ENCODE measurements at places on chromosomes 1 and 21. TPM values are rescaled to one million over a fixed set of nuclear protein-coding genes. Genes with fewer than 3 reads are reported as not detected.

UBL4B gene
- not detected for polyA plus RNA-seq

DISP1 gene
- 3.6 TPM for polyA plus RNA-seq

CD1D gene
- polyA plus RNA-seq = 0.09 TPM

ADAR gene
- polyA plus RNA-seq = 101 TPM

CHIA gene
- polyA plus RNA-seq = not detected

SLFNL1 gene
- polyA plus RNA-seq = 0.69 TPM

DNA sequence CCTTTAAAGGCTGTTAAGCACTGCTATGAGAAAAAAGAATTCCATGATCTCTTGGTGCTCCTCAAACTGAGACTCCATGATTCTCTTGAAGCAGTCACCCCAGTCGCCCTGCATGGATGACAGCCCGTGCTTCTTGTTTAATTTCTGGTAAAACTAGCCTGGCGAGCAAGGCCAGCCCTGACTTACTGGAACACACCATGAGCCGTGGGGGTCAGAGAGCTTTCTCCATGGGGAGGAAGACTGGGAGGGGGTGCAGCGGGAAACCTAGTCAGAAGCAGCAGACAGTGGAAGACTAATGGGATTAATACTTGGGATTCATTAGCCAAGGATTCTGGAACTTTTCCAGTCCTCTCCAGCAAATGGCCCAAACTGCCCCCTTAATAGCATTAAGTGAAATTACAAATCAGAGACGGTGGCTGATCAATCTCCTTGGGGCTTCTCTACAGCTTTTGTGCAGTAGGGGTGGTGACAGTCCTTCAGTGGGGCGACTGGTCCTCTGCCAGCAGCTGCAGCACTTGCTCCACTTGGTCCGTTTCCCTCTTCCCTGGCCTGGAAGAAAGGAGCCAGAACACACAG is 57.2 kb upstream of the LRRN2 start:
- peaks cover 6% of the 10 kb centered on the region for H3K27me3 ChIP-seq
- DNase-seq = no peak
- H3K36me3 ChIP-seq = no peaks in the 10 kb centered on the region
- H3K27ac ChIP-seq = no peak overlapping the region
- H3K4me1 ChIP-seq = no peaks in the 10 kb centered on the region
- no peak overlapping the region for H3K4me3 ChIP-seq

DNA sequence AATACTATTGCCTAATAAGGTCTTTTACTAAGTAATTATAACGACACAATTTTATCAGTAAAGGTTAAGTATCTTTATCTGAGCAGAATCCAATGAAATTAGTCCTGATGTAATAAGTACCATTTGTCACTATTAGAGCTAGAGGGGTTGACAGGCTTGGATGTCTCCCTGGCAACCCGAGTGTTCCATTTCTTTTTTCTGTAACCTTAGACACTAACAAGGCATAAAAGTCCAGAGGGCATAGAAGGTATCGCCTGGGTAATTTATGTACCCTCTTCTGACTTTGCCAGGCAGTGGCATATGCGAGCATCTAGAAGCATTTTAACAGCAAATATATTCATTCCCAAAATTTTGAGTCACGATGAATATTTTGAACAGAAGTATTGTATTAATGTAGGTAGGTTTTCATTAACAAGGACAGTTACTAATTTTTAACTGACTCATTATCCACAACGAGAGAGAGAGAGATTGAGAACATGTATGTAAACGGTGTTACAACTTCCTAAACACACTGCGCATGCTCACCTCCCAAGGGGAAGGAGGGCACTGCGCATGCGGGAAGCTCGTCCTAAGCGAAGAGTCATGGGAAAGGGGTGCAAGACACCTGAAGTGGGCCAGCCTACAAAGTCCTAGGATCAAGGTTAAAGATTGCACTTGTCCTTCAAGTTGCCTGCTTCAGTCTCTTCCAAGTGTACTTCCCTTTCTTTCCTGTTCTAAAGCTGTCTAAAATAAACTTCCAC is 423.9 kb downstream of the DSCAM start:
- no peak overlapping the region for H3K4me3 ChIP-seq
- no peak for DNase-seq
- no peaks in the 10 kb centered on the region for H3K27me3 ChIP-seq
- no peaks in the 10 kb centered on the region for H3K4me1 ChIP-seq

DNA sequence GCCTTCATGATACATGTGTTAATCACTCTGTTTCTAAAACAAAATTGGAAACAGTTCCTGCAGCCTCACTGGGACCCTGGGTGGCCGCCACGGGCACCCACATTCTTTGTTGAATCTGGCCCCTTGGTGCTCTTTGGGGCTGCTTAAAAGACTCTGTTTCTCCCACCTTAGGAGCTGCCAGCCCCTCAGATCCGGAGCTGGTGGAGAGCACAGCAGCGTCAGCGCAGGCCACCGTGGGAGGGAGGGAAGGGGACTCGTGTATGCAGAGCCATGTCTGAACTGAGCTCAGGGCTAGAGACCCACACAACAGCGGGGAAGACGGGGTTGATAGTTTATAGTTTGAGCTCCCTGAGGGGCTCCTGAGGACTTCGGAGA is 121.2 kb downstream of the CNIH3 start:
- DNase-seq = no peak
- no peak overlapping the region for H3K4me3 ChIP-seq
- no peak overlapping the region for H3K27ac ChIP-seq

DNA sequence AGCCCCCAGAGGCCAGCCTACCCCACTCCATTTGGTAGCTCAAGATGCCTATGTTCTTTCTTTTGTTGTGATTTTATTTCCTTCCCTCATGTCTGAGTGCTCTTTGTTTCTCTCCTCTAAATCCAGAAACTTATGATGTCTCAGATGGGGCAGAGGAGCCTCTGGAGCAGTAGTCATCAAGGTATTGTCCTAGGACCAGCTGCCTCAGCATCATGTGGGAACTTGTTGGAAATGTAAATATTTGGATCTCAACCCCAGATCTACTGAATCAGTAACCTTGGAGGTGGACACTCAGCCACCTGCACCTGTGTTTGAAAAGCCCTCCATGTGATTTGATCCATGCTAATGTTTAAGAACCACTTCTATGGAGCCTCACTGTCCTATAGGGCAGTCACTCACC is 593.1 kb upstream of the PLXNA2 start:
- no peaks in the 10 kb centered on the region for H3K4me1 ChIP-seq
- no peaks in the 10 kb centered on the region for H3K36me3 ChIP-seq
- no peak overlapping the region for H3K4me3 ChIP-seq
- no peak overlapping the region for H3K27ac ChIP-seq
- DNase-seq = no peak
- H3K27me3 ChIP-seq = no peaks in the 10 kb centered on the region

GRCh38 chr1:36778740-36779139 is 255.6 kb downstream of the GRIK3 start:
- no peaks in the 10 kb centered on the region for H3K4me1 ChIP-seq
- H3K27me3 ChIP-seq = no peaks in the 10 kb centered on the region
- no peak overlapping the region for H3K27ac ChIP-seq
- no peaks in the 10 kb centered on the region for H3K36me3 ChIP-seq
- H3K4me3 ChIP-seq = no peak overlapping the region
- DNase-seq = no peak

DNA sequence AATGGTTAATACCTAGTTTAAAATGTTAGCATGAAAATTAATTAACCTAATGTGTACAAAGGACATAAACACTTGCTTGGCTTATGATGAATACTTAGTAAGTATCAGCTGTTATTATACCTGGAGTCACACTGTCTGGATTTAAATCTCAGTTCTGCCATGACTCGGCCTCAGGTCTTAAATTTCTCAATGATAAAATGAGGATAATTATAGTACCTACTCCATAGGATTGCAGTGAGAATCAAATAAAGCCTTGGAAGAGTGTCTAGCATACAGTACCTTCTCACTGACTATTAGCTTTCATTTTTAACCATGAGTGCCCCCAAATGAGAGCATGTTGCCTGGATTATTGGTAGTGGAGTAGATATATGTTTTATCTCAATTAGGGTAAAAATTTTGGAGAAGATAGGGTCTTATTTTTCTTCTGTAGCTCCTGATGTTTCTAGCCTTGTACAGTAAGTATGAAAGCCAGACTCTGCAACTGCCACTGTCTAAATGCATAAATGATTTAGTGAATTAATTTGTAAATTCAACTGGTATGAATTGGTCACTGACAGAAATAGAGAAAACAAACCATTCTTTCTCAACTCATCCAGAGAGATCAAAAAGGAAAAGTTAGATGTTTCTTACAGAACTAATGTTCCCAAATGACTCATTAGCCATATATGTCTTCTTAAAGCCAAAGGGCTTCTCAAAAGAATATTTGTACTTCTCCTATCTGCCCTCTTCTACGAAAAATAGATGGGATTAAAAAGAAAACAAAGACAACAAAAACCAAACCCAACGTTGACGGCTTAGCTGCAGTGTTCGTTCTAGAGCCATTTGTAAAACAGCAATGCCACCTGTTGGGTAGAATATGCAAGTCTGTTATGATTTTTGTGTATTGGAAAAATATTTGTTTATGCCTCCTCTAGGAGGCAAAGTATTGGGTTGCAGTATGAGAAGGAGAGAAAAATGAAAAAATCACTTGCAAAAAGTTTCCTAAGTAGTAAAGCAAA is 53.8 kb upstream of the MROH9 start:
- H3K4me1 ChIP-seq = no peaks in the 10 kb centered on the region
- no peaks in the 10 kb centered on the region for H3K36me3 ChIP-seq
- H3K27me3 ChIP-seq = no peaks in the 10 kb centered on the region
- no peak for DNase-seq

DNA sequence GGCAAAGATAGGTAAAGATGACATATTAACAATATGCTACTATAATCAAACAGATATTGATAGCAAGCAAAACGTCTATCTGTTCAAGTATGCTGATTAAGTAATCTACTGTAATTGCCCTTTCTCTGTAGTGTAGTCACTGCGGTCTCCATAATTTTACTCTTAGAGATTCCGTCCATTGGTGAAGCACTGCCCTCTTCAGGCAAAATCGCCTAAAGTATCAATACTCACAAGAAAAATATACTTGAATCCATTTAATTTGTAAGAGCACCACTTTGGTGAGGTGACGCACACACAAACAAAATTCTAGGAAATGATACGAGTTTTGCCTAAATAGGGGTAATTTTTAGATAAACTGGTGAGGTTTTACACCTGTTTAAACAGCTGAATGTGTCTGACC is 434.6 kb upstream of the CHRM3 start:
- no peak for DNase-seq
- H3K4me3 ChIP-seq = no peak overlapping the region
- no peaks in the 10 kb centered on the region for H3K4me1 ChIP-seq

DNA sequence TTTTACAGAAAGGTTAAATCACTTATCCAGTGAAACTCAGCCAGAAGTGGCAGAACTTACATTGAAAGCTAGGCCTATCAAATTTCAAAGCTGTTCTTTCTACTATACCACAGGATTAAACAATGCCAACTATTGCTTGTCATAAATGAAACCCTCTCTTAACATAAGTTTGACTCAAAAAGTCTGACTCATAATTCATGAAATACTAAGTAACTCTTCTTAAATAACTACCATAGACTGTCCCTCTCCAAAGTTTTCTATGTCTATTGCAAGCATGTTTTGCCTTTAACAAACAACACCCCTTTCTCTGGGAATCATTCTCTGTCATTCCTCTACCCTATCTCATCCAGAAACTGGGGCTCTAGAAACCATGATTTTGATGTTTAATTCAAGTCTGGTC is 109.5 kb upstream of the UBE2U start:
- no peak overlapping the region for H3K4me3 ChIP-seq
- H3K27me3 ChIP-seq = no peaks in the 10 kb centered on the region
- no peaks in the 10 kb centered on the region for H3K4me1 ChIP-seq
- no peak for DNase-seq

- no peak overlapping the region for H3K27ac ChIP-seq
- H3K27me3 ChIP-seq = no peaks in the 10 kb centered on the region
- no peak overlapping the region for H3K4me3 ChIP-seq
- H3K4me1 ChIP-seq = peaks cover 23% of the 10 kb centered on the region
- DNase-seq = no peak
- H3K36me3 ChIP-seq = no peaks in the 10 kb centered on the region
Measured at GRCh38 chr1:15623435-15623834, 6.2 kb downstream of the DDI2 start.

GRCh38 chr1:167423684-167424619 is 94.4 kb downstream of the CD247 start:
- no peak overlapping the region for H3K27ac ChIP-seq
- H3K36me3 ChIP-seq = no peaks in the 10 kb centered on the region
- no peaks in the 10 kb centered on the region for H3K27me3 ChIP-seq
- H3K4me1 ChIP-seq = peaks cover 5% of the 10 kb centered on the region
- H3K4me3 ChIP-seq = no peak overlapping the region

DNA sequence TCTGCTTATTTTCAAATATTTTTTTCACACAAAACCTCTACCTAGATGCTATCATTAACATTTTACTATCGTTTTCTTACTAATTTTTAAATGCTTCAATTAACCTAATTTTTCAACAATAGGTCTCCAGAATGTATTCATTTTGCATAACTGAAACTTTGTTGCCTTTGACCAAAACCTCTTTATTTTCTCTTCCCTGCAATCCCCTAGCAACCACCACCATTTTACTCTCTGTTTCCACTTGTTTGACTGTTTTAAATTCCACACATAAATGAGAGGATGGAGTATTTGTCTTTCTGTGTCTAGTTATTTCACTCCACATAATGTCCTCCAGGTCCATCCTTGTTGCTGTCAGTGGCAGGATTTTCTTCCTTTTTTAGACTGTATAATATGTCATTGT is 9.5 kb upstream of the F13B start:
- H3K36me3 ChIP-seq = no peaks in the 10 kb centered on the region
- no peak overlapping the region for H3K4me3 ChIP-seq
- H3K27ac ChIP-seq = no peak overlapping the region
- H3K4me1 ChIP-seq = no peaks in the 10 kb centered on the region
- no peak for DNase-seq

DNA sequence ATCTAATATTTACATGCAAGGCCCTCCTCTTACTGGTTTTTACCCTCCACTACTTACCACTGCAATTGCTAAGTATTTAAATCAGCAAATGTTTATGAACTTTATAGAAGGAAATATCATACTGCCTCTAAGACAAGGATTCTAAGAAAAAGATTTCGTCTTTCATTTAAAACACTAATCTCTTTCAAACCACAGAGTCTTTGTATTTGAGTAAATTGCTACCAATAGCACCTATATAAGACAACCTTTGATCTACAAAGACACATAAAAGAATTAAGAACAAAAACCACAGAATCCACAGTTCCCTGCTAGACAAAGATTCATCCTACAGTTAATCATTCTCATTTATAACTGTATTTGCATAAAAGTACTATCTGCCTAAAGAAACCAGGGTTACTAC is 37.6 kb downstream of the RNF115 start:
- no peak overlapping the region for H3K4me3 ChIP-seq
- no peak overlapping the region for H3K27ac ChIP-seq
- no peak for DNase-seq
- no peaks in the 10 kb centered on the region for H3K4me1 ChIP-seq
- peaks cover 14% of the 10 kb centered on the region for H3K36me3 ChIP-seq

GRCh38 chr1:231037585-231038517 is 2.2 kb downstream of the FAM89A start:
- DNase-seq = no peak
- peaks cover 10% of the 10 kb centered on the region for H3K4me1 ChIP-seq
- H3K27ac ChIP-seq = no peak overlapping the region
- no peaks in the 10 kb centered on the region for H3K27me3 ChIP-seq
- H3K36me3 ChIP-seq = peaks cover 3% of the 10 kb centered on the region
